Forelimb muscle (tissue), 1 donor: ENCODE measurements at places on chromosomes 5 and 9. TPM values are rescaled to one million over a fixed set of nuclear protein-coding genes. Genes with fewer than 3 reads are reported as not detected.

IFNA21 gene
- polyA plus RNA-seq, result not detected

- no peak for DNase-seq
Observed at GRCh38 chr5:178198706-178199105, 5.6 kb upstream of the HNRNPAB start.

DNA sequence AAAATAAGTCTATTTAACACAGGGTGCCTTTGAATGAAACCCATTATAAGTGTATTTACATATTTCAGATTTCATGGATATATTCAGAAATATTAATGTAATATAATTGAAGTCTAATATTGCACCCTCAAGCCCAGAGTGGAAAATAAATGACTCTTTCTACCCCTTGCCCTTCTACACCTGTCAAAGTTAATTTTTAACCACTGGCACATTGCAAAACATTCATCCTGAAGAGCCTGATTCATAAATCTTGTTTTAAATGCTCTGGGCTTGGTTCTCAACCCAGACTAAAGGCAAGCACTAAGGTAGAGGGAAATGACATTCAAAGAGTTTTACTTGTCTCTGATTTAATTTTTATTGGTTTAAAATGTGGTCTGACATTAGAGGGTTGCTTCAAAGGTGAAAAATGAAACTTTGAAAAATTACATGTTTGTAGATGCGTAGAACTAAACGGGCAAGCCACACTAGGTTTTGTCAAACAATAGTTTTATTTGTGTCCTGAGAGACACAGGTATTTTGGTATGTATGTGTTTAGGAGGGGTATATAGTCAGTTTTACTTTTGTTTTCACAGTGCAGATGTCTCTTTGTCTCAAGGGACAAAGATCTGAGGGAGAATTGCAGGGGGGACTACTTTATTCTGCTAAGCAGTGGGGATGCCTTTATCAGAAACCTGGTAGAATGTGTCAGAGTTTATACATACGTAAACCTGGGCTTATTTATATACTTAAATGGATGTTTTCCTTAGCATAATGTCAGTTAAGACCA is 69.7 kb downstream of the PIK3R1 start:
- DNase-seq, result no peak

DNA sequence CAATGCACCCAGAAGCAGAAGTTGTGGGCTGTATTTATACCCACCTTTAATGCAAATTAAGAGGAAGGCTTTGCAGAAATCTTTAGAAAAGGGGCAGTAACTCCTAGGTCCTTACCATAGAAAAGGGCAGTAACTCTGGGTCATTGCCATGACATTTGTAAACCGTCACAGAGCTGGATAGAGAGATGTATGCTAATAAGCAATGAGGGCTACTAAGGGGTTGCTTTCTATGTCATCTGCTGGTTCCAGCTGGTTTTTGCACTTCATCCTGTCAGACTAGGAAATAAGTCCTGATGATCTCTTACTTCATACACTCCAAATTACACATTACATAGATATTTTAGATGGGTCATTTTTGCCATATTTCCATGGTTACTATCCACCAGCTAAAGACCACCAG is 299.1 kb upstream of the TYRP1 start:
- DNase-seq, result no peak

CERCAM gene
- 103 TPM for polyA plus RNA-seq

DNA sequence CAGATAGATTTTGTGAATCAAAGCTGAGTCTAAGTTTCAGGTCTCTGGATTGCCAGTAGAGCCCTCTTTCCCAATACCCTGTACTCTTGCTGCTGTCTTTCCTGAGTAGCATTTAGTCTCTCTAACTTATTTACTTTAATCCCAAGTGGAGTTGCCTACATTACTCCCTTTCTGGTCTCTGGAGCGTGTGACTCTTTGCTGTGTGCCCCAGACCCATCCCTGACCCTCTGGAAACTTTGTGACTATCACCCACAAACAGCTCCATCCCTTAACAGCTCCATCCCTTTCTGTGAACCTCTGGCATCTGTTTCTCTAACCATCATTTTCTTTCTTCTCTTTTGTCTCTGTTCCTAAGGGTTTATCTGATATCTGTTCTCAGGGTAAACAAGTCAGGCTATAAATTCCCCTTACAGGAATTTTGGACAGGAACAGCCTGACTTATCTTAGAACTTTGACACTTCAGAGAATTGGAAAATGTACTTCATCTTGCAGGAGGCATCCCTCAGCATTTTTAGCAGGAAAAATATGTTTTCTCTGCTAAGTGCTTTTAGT is 1167.1 kb upstream of the SEMA6A start:
- DNase-seq, result no peak

SLC2A6 gene
- 1.2 TPM for polyA plus RNA-seq

GRCh38 chr9:69093471-69094103 is 58.0 kb downstream of the FXN start:
- no peak for DNase-seq

DNA sequence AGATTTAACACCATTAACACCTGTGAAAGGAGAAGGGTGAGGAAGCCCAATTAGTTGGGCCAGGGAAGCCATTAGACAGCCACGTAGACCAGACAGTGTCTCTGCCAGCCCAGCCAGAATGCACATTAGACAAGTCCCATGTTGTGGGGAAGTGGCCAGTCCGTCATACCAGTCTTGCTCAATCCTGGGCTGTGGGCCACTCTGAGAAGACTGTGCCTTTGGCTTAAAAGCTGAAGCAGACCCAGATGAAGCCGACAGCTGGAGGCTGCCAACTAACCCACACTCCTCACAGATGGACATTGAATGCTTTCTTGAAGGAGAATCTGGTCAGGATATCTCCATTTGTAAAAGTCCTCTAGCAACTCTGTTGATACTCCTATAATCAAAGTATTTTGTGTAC is 128.5 kb downstream of the CHSY3 start:
- no peak for DNase-seq

DNA sequence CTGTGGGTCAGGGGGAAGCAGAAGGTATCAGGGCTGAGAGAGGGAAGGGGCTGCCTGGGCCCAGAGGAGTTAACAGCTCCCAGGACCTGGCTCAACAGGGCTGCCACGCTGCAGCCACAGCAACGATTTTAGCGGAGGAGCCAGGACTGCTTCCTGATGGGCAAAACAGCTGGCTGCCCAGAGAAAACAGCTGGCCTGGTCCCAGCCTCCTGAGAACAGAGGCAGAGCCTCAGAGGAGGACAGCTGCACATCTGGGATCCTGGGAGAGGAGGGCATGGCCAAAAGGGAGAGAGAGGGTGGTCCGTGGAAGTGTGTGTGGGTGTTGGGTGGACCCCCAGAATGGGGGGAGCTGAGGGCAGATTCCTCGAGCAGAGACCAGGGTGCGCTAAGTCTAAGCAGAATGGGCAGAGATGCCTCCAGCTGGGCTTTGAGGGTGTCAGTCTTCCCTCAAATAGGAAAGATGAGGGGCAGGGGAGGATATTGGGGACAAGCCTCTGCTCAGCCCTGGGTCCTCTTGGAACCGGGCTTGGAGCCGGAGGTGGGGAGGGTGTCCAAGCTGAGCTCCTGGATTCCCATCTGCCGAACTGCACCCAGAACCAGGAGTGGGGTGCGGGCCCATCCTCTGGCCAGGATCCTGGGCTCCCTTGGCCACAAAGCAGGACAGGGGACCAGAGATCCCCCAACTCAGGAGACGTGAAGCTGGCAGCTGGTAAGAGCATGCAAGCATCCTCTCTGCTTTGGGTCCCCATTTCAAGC is 9.1 kb upstream of the CERCAM start:
- DNase-seq, result no peak

GRCh38 chr5:78791501-78792100 is 143.0 kb upstream of the LHFPL2 start:
- no peak for DNase-seq

GRCh38 chr5:40025586-40025985 is 600.8 kb upstream of the DAB2 start:
- no peak for DNase-seq

DNA sequence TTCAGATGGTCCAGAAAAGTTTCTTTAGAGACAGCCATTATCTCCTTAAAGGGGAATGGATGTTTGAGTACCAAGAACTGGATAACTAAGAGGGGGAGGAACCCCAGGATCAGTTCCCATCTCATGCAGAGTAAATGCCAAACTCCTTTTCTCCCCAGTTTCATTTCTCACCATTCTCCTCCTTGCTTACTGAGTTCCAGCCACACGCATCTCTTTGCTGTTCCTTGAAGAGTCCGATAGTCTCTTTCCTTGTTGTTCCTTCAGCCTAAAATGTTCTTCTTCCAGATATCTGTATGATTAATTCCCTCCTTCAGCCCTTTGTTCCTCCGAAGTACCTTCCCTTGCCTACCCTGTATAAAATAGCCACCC is 30.0 kb downstream of the KDM4C start:
- no peak for DNase-seq

PANK3 gene
- 41.5 TPM for polyA plus RNA-seq

PCDHGA4 gene
- polyA plus RNA-seq, result 1.0 TPM

DNA sequence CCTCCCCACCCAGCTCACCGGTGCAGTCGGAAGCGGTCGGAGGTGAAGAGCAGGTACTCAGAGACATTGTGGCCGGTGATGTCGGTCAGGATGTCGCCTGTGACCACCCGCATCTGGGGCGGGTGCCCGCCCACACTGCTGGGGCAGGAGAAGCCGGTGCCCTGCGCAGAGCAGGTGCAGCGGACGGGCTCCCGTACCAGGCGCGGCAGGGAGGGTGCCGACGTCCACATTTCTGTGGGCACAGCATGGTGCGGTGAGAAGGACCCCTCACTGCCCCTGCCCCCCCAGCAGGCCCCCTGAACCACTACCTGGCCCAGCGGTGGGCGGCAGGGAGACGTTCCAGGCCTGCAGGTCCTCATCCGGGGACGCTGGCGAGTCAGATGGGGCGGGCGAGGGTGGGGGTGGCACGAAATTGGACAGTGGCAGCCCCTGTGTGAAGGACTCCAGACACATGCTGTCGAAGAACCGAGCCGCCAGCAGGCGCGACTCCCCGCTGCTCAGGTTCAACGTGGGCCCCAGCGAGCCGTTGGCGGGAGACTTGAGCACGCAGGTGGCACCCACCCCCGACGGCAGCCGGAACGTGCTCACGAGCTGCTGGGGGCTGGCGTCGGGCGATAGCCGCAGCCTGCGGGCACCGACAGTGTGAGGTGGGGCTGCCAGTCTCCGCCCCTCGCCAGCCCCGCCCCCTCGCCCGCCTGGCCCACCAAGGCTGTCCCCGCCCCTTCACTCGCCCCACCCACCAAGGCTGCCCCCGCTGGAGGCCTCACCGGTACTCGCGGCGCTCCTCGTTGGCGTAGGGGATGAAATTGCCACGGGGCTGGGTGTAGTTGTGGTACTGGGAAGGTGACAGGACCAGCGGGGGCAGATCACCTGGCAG is 15.1 kb downstream of the ABCA2 start:
- no peak for DNase-seq

PTCH1 gene
- 5.2 TPM for polyA plus RNA-seq

DNA sequence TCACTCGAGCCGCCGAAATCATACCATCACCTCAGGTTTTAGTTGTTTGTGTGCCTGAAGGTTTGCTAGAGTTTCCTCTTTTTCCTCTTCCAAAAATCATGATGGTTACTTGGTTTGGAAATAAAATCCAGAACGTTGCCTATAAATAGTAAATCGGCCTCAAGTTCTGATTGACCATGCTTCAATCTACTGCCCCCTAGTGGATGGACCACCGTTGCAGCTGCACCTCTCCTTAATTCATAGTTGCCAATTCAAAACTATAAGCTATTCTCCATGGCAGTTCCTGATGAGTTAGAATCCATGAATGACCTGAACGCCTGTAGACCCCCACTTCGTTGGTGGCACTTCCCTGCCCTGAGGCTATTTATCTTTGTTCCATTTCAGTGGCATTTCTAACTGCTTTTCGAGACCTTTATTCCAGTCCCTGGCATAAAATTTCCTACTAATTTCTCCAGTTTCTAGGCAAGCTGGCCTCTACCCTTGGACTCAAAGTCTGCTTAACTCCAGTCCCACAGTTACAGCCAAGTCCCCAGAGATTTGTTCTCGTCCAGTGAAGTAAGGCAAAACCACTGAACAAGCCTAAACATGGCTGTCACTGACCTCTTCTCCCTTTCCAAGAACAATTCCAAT is 422.6 kb downstream of the EFNA5 start:
- DNase-seq, result no peak

DHFR gene
- polyA plus RNA-seq, result 26.7 TPM

FAM78A gene
- 36.4 TPM for polyA plus RNA-seq

GRCh38 chr5:137142346-137142745 is 356.8 kb downstream of the SPOCK1 start:
- DNase-seq, result no peak

GRCh38 chr5:149345147-149345891 is at the start of gene GRPEL2:
Gene GRPEL2 (plus strand): TSS chr5:149345499. CDS start chr5:149345540, 41 bp downstream.
- peak; percentile 94 for DNase-seq

DNA sequence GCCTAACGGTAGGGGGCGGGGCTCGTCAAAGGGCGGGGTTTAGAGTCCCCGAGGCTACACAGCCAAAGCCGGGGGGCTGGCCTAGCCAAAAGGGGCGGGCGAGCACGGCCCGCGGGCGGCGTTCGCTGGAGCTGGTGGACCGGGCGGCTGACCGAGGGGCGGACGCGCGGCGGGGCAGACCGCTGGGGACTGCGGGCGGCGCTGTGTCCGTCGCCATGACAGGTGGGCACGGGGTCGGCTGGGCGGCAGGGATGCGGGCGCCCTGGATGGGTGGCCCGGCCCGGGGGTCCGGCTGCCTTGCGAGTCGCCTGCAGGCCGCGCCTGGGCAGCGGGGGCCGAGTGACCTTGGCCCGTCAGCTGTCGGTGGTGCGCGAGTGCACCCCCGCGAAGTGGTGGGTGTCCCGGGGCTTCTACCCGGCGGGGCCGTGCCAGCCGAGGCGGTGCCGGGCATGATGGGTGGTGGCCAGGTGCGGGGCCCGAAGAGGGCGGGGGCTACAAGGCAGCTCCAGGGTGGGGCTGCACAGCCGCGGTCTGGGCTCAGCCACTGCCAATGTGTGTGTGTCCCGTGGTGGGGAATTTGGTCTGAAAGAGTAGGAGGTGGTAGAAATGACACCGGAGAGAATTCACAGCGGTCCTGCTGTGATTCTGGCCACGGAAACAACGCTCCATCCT is at the start of gene CARD19:
CARD19 (plus strand) TSS at position 87 of the 672 bp plus-strand sequence; CDS start at position 216, 129 bp downstream.
- no peak for DNase-seq

DNA sequence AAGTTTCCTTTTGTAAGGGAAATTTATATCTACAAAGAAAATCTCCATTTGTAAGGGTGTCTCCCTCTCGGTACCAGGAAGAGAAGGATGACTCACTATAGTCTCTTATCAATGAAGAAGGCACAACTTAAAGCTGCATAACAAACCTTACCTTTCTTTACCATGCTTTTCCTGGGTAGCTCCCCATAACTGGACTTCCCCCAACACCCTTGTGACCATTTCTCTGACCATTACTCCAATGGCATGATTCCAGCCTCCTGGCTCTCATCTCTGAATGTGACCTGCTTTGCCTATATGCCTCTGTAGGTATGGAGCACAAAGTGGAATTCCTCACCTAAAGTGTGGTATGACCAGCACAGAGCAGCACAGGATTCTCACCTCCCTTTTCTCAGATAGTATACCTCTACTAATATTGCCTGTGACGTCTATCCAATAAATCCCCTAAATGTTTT is 62.8 kb downstream of the GNA14 start:
- no peak for DNase-seq

C6 gene
- polyA plus RNA-seq, result 0.38 TPM

DNA sequence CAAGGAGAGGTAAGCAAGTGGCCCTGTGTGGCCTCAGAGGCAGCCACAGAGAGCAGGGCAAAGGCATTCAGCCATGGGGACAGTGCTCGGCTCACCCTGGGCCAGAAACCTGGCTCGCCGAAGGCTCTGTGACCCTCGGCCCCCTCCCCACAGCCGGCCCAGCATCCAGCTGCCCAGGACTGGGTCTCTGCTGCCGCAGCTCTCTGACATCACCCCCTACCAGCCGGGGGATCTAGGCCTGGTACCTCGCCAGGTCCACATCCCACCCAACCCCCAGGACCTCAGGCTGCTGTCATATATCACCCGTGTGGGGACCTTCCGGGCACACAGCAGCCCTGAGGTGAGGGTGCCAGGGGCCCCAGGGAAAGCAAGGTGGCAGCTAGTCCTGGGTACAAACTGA is 2.6 kb downstream of the PTRH1 start:
- DNase-seq, result no peak

PCDHGA5 gene
- polyA plus RNA-seq, result 2.6 TPM

ARSK gene
- 7.1 TPM for polyA plus RNA-seq
